Sigmoid colon (tissue), 7 donors: ENCODE measurements at places on chromosomes 4 and X. TPM values are rescaled to one million over a fixed set of nuclear protein-coding genes. Genes with fewer than 3 reads are reported as not detected.

TGIF2LX gene
- not detected for total RNA-seq

NAP1L5 gene
- total RNA-seq: 7.3 TPM

C4orf46 gene
- 5.9 TPM for total RNA-seq

VAMP7 gene
- total RNA-seq: 40.3 TPM

MAGEC3 gene
- not detected for total RNA-seq

ADRA2C gene
- 5.2 TPM for total RNA-seq

PROM1 gene
- total RNA-seq: 2.5 TPM

SEPTIN11 gene
- total RNA-seq: 137 TPM

GDI1 gene
- total RNA-seq: 97.1 TPM

SMIM31 gene
- not detected for total RNA-seq

NPFFR2 gene
- not detected for total RNA-seq

XG gene
- total RNA-seq: not detected

PRICKLE3 gene
- total RNA-seq: 8.9 TPM

ETNPPL gene
- not detected for total RNA-seq

WDFY3 gene
- total RNA-seq: 75.6 TPM

SPANXA1 gene
- total RNA-seq: not detected

ATXN3L gene
- total RNA-seq: not detected
